GDM1 (cell line): ENCODE measurements at places on chromosomes 1 and 21.

- DNase-seq, result no peak
Measured at GRCh38 chr1:229781453-229781852, 155.4 kb downstream of the URB2 start.

DNA sequence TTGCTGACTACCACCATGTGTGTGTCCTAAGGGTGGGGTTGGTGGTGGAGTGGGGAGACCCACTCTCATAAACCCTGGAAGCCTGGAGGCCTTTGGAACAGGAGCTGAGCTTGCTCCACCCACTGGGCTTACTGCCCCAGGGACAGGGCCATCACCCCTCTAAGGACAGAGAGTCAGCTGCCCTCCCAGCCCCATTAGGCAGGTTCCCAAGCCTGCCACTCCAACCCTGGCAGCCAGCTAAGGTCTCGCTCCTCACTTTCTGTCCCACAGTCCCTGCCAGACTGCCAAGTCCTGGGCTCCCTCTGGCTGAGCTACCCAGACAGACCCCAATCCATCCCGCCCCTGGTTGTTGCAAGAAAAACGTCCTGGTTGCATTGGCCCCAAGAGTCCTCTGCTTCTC lies 3.8 kb downstream of the NT5C1A start:
- no peak for DNase-seq

DNA sequence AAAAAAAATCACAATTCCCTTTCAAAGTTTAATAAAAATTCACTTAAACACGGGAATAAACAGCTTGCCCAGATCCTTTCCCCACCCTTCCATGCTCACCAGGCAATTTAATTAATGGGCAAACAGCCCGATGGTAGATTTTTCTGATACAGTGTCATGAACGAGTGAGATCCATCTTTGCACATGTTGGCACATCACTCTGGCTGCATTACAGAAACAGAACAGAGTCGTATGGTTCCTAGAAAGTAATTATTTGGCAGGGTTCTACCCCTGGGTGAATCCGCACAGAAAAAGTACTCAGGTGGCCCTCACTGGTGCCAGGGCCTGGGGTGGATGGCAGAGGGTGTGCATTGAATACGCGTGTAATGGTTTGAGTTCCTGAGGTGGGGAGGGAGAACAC lies 24.6 kb upstream of the OVAAL start:
- DNase-seq, result no peak

DNA sequence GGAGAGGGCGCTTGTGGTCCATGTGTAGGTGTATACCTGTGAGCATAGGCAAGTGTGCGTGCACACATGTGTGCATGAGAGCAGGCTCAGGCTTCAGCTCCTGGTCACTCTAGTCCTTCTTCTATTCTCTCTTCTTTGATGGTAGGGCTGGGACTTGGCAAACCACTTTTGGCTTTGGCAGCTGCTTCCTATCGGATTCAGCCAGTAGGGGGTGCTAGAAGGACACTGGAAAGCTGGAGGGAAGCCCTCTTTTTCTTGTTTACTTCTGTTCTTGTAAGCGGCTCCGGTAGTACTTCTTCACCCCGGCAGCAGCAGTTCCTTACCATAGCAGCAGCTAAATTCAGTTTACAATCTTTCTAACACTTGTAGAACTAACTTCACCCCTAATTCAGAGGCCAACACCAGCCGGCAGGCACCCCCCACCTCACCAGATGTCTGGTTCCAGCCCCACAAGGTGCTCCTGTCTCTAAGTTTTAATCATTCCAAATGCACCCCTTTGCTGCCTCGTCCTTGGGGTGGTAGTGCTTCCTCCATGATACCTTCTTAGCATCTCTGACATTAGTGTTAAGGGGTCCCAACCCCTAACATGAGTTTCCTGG lies 25.1 kb downstream of the NENF start:
- DNase-seq, result peak; percentile 53
